ENCODE measurements at places on chromosomes 5 and 9.

DNA sequence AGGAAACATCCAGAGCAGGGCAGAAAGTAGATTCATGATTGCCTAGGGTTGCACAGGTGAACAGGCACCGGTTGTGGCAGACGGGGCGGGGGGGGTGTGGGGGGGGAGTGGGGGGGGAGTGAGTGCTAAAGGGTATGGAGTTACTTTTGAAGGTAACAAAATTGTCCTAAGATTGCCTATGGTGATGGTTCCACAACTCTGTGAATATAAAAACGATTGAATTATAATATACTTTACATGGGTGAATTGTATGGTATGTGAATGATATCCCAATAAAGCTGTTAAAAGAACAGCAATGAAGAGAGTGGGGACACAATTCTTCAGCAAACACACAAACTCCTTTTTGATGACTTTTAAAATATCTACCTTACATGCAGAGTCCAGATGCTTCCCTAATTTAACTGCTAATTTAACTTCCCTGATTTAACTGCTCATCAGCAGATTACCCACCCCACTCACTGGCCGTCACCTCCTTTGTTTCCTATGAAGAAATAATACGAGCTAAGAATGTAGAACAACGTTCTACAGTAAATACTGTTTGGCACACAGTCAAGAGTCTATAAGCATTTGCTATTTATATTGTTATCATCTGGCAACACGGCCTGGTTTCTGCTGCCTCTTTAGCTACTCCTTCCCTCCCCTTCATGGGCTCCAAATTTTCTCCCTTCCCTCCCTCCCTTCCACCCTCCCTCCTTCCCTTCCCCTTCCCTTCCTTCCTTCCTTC is 83.5 kb downstream of the PTCH1 start:
- DNase-seq, result no peak
- no peak overlapping the region for H3K4me3 ChIP-seq
- no peaks in the 10 kb centered on the region for H3K36me3 ChIP-seq
- H3K27me3 ChIP-seq, result no peaks in the 10 kb centered on the region
- H3K27ac ChIP-seq, result no peak overlapping the region

DNA sequence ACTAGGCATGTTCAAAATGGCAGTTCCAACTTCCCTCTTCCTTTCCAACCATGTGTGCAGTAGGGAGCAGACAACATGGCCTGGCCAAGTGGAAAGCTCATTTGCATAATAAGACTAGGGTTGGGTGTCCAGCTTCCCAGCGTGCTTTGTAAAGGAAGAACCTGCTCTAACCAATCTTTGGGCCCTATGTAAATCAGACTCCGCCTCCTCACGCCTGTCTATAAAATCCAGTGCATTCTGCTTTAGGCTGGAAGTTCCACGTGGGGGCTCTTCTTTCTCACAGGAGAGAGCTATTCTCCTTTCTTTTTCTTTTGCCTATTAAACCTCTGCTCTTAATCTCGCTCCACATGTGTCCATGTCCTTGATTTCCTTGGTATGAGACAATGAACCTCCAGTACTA is 83.4 kb downstream of the GCNT1 start:
- H3K36me3 ChIP-seq, result no peaks in the 10 kb centered on the region
- no peaks in the 10 kb centered on the region for H3K4me1 ChIP-seq
- no peaks in the 10 kb centered on the region for H3K27me3 ChIP-seq
- H3K4me3 ChIP-seq, result no peak overlapping the region

DNA sequence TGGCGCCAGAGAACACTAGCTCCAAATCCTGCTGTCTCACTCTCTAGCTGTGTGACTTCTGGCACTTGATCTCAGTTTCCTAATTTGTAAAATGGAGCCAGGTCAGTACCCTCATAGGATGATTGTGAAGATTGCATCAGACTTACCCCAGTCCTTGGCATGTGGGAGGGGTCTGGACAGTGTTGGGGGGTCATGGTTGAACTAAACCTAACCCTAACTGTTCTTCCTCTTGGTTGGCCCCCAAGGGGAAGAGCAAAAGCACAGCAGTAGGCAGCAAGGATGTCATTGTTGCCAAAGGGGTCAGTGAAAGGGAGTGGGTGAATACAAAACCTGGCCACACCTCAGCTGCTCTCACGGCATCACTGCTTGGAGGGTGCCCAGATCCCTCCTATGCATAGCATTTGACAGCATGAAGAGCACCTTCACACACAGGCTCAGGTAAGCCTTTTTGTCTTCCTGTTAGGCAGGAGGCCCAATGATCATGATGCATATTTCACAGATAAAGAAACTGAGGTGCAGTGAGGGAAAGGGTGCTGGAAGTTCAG is 15.7 kb upstream of the CXCL14 start:
- no peak for DNase-seq
- H3K27me3 ChIP-seq, result no peaks in the 10 kb centered on the region
- no peak overlapping the region for H3K27ac ChIP-seq
- no peaks in the 10 kb centered on the region for H3K36me3 ChIP-seq
- H3K4me3 ChIP-seq, result no peak overlapping the region
- no peaks in the 10 kb centered on the region for H3K4me1 ChIP-seq

- H3K27ac ChIP-seq, result no peak overlapping the region
- no peak overlapping the region for H3K4me3 ChIP-seq
- H3K4me1 ChIP-seq, result no peaks in the 10 kb centered on the region
- H3K27me3 ChIP-seq, result no peaks in the 10 kb centered on the region
- peaks cover 11% of the 10 kb centered on the region for H3K36me3 ChIP-seq
These were observed 168.1 kb downstream of the KDM4C start for GRCh38 chr9:6925836-6926235.

GRCh38 chr9:130632081-130632710 is 32.2 kb upstream of the PRDM12 start:
- no peak for DNase-seq
- H3K36me3 ChIP-seq, result peaks cover 61% of the 10 kb centered on the region
- H3K4me3 ChIP-seq, result no peak overlapping the region
- H3K27ac ChIP-seq, result no peak overlapping the region

- no peaks in the 10 kb centered on the region for H3K4me1 ChIP-seq
- no peak overlapping the region for H3K27ac ChIP-seq
- DNase-seq, result no peak
- H3K36me3 ChIP-seq, result no peaks in the 10 kb centered on the region
- no peaks in the 10 kb centered on the region for H3K27me3 ChIP-seq
- H3K4me3 ChIP-seq, result no peak overlapping the region
These were observed 382.0 kb downstream of the CDH12 start for GRCh38 chr5:22471154-22471553.

DNA sequence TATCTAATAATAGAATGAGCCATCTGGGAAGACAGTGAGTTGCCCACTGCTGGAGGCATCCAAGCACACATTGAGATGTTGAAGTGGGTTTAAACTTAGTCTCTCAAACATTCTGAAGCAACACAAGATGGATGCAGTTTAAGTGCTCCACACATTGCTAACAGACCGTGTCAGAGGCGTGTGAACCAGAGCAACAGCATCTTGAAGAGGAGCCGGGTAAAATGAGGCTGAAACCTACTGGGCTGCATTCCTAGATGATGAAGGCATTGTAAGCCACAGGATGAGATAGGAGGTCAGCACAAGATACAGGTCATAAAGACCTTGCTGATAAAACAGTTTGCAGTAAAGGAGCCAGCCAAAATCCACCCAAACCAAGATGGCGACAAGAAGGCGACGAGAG is 73.5 kb upstream of the TMEM215 start:
- no peak overlapping the region for H3K4me3 ChIP-seq
- no peaks in the 10 kb centered on the region for H3K4me1 ChIP-seq
- no peaks in the 10 kb centered on the region for H3K27me3 ChIP-seq
- H3K36me3 ChIP-seq, result no peaks in the 10 kb centered on the region
- DNase-seq, result no peak

DNA sequence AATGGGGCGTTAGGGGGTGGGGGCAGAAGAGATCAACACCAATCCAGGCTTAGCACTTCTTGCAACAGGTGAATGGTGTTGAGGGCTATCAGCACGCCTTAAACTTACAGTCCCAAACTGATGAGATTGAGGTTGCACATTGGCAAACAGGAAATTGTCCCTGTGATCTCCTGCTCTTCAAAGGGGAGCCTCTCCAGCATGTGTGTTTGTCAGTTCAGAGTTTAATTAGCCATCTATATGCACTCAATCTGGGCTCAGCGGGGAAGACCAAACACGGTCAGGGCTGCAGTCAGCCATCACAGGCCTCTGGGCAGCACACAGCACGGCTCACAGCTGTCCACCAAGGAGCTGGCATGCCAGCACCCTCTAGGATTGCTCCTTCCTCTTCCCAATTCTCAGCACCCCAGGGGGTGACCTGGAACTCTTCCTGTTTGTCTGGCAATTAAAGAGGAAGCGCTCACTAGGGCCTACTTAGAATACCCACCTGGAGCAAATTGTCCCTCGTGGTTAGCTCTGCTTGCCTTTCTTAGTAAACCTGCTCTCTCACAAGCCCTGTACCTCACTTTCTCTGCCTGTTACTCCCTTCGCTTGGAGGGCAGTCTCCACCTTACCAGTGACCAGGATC is 217.4 kb downstream of the SLIT3 start:
- H3K36me3 ChIP-seq, result no peaks in the 10 kb centered on the region
- H3K4me1 ChIP-seq, result no peaks in the 10 kb centered on the region
- no peak overlapping the region for H3K4me3 ChIP-seq
- no peak overlapping the region for H3K27ac ChIP-seq
- H3K27me3 ChIP-seq, result no peaks in the 10 kb centered on the region
- DNase-seq, result no peak

DNA sequence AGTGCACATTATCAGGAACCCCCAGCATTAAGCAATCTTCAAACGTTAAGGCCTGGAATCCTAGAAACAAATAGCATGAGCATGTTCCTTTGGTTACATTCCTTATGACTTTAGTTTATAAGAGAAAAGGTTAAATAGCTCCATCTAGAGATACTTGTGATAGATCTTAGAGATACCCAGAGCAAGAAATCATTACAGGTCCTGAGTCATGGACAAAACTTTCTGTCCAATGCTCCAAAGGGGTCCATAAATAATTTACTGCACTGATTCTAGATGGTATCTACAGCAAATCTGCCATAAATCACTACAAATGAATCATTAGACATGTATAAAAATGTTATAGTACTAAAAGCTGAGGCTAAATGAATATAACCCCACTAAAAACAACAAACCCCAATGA is 139.6 kb downstream of the HTR1A start:
- H3K36me3 ChIP-seq, result no peaks in the 10 kb centered on the region
- H3K4me3 ChIP-seq, result no peak overlapping the region
- DNase-seq, result no peak
- no peak overlapping the region for H3K27ac ChIP-seq
- no peaks in the 10 kb centered on the region for H3K27me3 ChIP-seq

GRCh38 chr5:173920866-173921555 is 32.9 kb downstream of the CPEB4 start:
- no peak for DNase-seq
- no peaks in the 10 kb centered on the region for H3K27me3 ChIP-seq
- H3K36me3 ChIP-seq, result no peaks in the 10 kb centered on the region

GRCh38 chr5:135574493-135574892 is 4.3 kb downstream of the CXCL14 start:
- peaks cover 11% of the 10 kb centered on the region for H3K4me1 ChIP-seq
- no peaks in the 10 kb centered on the region for H3K36me3 ChIP-seq
- no peak overlapping the region for H3K4me3 ChIP-seq
- H3K27me3 ChIP-seq, result peaks cover 6% of the 10 kb centered on the region

GRCh38 chr5:90944116-90944515 is 385.5 kb downstream of the ADGRV1 start:
- peaks cover 3% of the 10 kb centered on the region for H3K4me1 ChIP-seq
- no peak overlapping the region for H3K27ac ChIP-seq
- H3K27me3 ChIP-seq, result no peaks in the 10 kb centered on the region
- DNase-seq, result no peak

DNA sequence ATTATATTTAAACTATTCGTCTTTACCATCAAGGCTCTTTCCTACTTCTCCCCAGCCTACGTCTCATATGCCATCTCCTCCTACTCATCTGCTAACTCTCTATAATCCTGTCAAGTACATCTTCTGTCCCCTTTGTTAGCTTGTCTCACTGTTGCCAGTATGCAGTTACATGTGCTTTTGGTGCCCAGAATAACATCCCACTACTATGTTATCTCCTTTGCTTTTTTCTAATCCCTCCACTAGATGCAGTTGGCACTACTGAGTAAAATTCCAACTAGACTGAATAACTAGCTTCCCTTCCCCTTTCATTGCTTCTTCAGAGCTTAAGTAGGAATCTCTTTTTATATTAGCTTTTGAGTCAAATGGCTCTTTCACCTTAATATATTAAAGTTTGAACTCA is 3.0 kb upstream of the ARRDC3 start:
- H3K36me3 ChIP-seq, result no peaks in the 10 kb centered on the region
- peaks cover 15% of the 10 kb centered on the region for H3K4me1 ChIP-seq
- no peak overlapping the region for H3K27ac ChIP-seq
- no peak overlapping the region for H3K4me3 ChIP-seq
- no peak for DNase-seq

DNA sequence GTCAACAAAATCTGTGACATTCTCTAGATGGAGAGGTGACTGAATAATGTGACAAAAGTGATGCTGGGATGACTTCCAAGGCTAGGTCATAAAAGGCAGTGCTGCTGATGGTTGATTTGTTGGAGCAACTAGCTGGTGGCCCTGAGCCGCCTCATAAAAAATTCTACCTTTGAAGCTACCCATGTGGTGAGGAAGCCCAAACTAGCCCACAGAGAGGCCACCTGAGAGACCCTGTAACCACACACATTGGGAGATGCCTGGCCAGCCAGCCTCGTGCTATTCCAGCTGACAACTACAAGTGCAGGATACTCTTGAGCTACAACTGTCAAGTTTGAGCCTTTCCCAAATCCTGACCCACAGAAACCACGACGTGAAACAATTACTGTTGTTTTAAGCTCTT is 22.7 kb downstream of the CLTA start:
- H3K27ac ChIP-seq, result no peak overlapping the region
- DNase-seq, result no peak
- peaks cover 11% of the 10 kb centered on the region for H3K36me3 ChIP-seq
- no peaks in the 10 kb centered on the region for H3K4me1 ChIP-seq
- no peak overlapping the region for H3K4me3 ChIP-seq
- H3K27me3 ChIP-seq, result no peaks in the 10 kb centered on the region

DNA sequence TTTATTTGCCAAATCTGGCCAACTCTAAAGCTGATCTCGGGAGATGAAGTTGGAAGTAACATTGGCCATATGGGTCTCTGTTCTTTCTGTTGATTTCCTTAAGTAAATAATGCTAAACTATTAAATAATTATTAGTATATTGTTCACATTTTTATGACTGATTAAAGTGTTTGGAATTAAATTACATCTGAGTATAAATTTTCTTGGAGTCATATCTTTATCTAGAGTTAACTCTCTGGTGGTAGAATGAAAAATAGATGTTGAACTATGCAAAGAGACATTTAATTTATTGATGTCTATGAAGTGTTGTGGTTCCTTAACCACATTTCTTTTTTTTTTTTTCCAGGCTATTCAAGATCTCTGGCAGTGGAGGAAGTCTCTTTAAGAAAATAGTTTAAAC is 9.3 kb upstream of the FGF18 start:
- no peak for DNase-seq
- no peak overlapping the region for H3K4me3 ChIP-seq
- peaks cover 20% of the 10 kb centered on the region for H3K4me1 ChIP-seq
- no peak overlapping the region for H3K27ac ChIP-seq
- H3K36me3 ChIP-seq, result peaks cover 94% of the 10 kb centered on the region

DNA sequence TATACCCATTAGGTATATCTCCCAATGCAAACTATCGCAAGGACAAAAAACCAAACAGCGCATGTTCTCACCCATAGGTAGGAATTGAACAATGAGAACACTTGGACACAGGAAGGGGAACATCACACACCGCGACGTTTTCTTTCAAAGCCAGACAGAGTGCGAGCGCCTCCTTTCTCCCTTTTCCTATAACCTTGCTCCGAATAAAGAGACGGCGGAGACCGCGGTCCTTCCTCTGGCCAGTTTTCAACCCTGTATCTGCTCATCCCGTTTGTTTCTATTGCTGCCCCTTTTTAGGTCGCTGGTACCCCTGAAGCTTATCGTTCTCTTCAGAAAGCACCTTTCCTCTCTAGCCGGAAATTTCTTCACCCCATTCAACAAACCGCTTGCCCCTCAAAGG is 1.3 kb downstream of the LVRN start:
- no peaks in the 10 kb centered on the region for H3K36me3 ChIP-seq
- DNase-seq, result no peak
- no peak overlapping the region for H3K27ac ChIP-seq
- peaks cover 7% of the 10 kb centered on the region for H3K4me1 ChIP-seq
- H3K27me3 ChIP-seq, result peaks cover 71% of the 10 kb centered on the region
